ENCODE measurements at places on chromosomes 3 and 15.

- no peak for DNase-seq
These were observed 868.8 kb downstream of the NTRK3 start for GRCh38 chr15:87387766-87388165.

DNA sequence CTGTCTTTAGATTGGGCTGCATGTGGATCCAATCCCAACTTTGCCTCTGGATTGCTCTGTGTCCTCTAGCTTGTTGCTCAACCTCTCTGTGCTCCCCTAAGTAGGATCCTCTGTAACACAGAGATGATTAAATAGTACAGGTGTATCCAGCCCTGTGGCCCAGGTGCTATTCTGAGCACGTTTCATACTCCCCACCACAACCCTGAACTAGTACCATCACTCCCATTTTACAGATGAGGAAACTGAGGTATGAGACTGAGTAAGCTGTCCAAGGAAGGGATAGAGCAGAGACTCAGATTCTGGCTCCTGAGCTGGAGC, 7.2 kb downstream of the ISG20 start:
- no peak for DNase-seq

GRCh38 chr3:1251282-1252060, 158.6 kb downstream of the CNTN6 start:
- no peak for DNase-seq

GRCh38 chr15:79093352-79093935, 2.9 kb upstream of the RASGRF1 start:
- DNase-seq = no peak

GRCh38 chr3:19487386-19487785, 339.1 kb downstream of the KCNH8 start:
- DNase-seq = no peak

DNA sequence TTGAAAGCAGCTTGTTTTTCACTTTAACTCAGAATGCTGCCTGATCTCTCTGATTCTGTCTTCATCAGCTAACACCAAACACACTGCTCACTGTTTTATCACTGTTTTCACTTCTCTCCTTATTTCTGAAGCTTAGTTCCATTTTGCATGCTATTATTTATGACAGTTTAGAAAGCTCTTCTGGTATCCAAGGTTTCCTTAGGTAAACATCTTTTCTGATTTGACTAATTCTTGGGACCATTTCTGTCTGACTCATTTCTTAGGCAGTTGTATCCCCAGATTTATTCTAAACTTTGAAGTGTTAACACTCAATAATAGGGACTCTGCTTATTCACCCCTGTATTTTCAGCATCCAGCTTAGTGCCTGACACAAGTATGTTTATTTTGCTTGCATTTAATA, 167.7 kb downstream of the BCHE start:
- DNase-seq = no peak

- DNase-seq = no peak
These were observed 7.3 kb downstream of the VILL start for GRCh38 chr3:37997791-37998370.

DNA sequence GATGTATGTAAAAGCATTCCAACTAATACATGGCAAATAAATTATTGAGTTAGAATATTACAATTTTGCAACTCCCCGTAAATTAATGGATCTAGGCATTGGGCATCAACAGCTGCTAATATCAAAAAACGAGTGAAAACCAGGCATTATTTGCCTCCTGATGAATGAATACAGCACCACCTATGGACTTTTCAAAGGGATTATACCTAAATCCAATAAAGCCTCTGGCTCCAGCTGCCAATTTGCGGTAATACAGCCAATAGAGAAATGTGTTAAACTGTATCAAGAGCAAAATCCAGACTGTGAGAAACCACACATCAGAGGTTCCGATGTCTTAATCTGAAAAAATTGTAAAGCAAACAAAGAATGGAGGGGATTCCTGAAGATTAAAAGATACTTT, 16.3 kb upstream of the A4GNT start:
- DNase-seq = no peak

GRCh38 chr3:190001426-190001825, 119.3 kb downstream of the P3H2 start:
- DNase-seq = no peak

GRCh38 chr15:80710635-80711554, 15.8 kb downstream of the ABHD17C start:
- no peak for DNase-seq
